Stimulated activated CD4-positive, alpha-beta T cell treated with anti-CD3 and anti-CD28 coated beads, TNF-alpha, amount 100 ng/mL, for 1 hour (primary cell): ENCODE measurements at places on chromosomes 4 and X.
A peak's percentile ranks its signal among the peaks of the same experiment; 100 is the strongest.

GRCh38 chr4:151887031-151887815, 126.4 kb upstream of the GATB start:
- DNase-seq = no peak

- DNase-seq = peak; percentile 2
Observed at GRCh38 chr4:81724925-81725329, 253.2 kb upstream of the RASGEF1B start.

- no peak for DNase-seq
Observed at GRCh38 chr4:42965326-42965725, 72.8 kb downstream of the GRXCR1 start.

GRCh38 chr4:174524242-174524641, 2.0 kb upstream of the HPGD start:
- no peak for DNase-seq

- no peak for DNase-seq
Observed at GRCh38 chr4:84239278-84239845, 259.7 kb downstream of the NKX6-1 start.

- no peak for DNase-seq
Observed at GRCh38 chr4:176090115-176090514, 24.5 kb downstream of the WDR17 start.

DNA sequence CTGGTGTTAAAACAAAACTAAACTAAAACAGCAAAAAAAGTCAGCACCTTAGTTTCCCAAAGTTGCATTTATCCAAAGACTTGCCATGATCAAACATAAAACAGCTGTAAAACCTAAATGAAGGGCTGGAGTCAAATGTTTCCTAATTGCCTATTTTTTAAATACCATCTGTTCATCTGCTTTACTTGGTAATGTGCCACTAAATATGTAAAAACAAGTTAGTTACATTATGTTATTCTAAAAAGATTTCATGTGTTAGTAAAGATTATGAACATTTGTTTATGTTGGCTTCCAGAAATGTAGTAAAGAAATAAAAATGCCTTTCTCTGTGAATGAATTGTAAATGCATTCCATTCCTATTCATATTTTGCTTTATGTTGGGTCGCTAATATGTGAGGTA, 977.8 kb downstream of the FSTL5 start:
- DNase-seq = no peak

GRCh38 chr4:23006756-23007155, 314.0 kb downstream of the GBA3 start:
- no peak for DNase-seq

GRCh38 chr4:154741922-154742850, 1.6 kb upstream of the LRAT start:
- DNase-seq = no peak

- DNase-seq = no peak
Observed at GRCh38 chr4:74423104-74423503, 21.8 kb upstream of the AREG start.

DNA sequence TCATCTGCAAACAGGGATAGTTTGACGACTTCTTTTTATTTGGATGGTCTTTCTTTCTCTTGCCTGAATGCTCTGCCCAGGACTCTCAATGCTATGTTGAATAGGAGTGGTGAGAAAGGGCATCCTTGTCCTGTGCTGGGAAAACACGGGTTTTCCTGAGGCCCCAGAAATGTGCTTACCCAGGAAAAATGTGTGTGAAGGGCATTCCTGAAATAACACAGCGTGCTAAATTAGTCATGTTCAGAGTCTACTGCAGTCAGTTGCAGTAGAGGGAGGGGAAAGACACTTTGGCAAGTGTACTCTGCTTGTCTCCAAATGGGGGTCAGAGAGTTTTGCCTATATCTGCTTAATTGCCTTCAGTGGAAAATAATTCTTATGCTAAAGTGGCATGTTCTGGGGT, 153.9 kb downstream of the CCNG2 start:
- no peak for DNase-seq

- no peak for DNase-seq
Observed at GRCh38 chrX:75547783-75548182, 24.9 kb upstream of the ZDHHC15 start.

- no peak for DNase-seq
Observed at GRCh38 chr4:156999175-156999517, 27.5 kb upstream of the PDGFC start.

DNA sequence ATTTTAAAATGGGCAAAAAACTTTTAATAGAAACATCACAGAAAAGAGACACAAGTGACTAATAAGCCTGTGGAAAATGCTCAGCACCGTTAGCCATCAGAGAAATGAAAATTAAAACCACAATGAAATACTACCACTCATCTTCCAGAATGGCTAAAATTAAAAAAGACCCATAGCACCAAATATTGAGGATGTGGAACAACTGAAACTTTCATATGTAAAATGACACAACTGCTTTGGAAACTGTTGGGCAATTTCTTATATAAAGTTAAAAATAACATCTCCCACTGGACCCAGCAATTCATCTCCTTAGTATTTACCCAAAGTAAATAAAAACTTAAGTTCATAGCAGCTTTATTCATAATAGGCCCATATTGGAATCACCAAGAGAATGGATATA, 94.2 kb downstream of the TENM3 start:
- no peak for DNase-seq

- DNase-seq = no peak
Observed at GRCh38 chr4:72886602-72887001, 182.9 kb downstream of the COX18 start.

GRCh38 chrX:116194649-116195048, 24.1 kb downstream of the AGTR2 start:
- DNase-seq = no peak

- DNase-seq = no peak
Observed at GRCh38 chrX:135384161-135384836, 37.4 kb upstream of the SMIM10L2A start.

DNA sequence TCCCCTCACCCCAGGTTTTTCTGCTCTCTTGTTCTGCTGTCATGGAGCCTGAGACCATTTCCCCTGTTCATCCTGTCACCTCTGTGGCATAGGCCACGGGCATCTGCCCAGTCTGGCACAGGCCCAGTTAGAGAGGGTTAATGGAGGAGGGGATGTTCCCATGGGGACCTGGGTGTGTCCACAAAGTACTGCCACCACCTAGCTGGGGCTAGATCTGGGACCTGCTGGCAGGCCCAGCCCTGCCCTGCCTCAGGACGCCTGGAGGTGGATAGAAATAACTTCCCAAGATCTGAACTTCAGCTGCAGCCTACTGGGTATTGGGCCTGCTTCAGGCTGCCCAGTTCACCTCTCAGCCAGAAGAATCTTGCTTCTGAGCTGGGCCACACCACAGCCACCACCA, 13.5 kb downstream of the EFNB1 start:
- DNase-seq = no peak

GRCh38 chr4:111494471-111494870, 650.8 kb upstream of the FAM241A start:
- DNase-seq = no peak

- no peak for DNase-seq
Observed at GRCh38 chrX:123088331-123088730, 95.7 kb upstream of the GRIA3 start.

- no peak for DNase-seq
Observed at GRCh38 chrX:149003863-149004660, 501.0 kb downstream of the IDS start.

GRCh38 chrX:46327566-46328115, 217.6 kb downstream of the ZNF674 start:
- DNase-seq = no peak

GRCh38 chrX:22037911-22038537, 5.9 kb downstream of the PHEX start:
- DNase-seq = no peak

- no peak for DNase-seq
Observed at GRCh38 chrX:69503228-69503781, 821 bp upstream of the NALF2 start.

- DNase-seq = no peak
Observed at GRCh38 chr4:20248155-20248558, 3.5 kb upstream of the SLIT2 start.

DNA sequence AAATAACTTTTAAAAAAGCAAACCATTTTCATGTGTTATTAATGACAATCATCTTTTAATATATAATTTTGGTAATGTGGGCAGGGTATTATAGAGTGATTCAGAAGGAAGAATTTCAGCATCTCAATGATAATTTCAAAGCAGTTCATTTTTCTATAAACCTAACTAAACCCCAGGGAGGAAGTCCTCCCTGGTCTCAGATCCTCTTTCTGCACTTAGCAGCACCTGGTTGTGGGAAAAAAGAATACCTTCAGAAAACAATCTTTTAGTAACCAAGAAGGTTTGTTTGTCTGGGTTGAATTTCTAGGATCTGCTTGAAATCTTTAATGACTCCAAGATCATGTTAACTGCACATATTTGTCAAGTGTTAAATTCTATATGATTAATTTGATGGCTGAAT, 29.9 kb downstream of the DKK2 start:
- no peak for DNase-seq

DNA sequence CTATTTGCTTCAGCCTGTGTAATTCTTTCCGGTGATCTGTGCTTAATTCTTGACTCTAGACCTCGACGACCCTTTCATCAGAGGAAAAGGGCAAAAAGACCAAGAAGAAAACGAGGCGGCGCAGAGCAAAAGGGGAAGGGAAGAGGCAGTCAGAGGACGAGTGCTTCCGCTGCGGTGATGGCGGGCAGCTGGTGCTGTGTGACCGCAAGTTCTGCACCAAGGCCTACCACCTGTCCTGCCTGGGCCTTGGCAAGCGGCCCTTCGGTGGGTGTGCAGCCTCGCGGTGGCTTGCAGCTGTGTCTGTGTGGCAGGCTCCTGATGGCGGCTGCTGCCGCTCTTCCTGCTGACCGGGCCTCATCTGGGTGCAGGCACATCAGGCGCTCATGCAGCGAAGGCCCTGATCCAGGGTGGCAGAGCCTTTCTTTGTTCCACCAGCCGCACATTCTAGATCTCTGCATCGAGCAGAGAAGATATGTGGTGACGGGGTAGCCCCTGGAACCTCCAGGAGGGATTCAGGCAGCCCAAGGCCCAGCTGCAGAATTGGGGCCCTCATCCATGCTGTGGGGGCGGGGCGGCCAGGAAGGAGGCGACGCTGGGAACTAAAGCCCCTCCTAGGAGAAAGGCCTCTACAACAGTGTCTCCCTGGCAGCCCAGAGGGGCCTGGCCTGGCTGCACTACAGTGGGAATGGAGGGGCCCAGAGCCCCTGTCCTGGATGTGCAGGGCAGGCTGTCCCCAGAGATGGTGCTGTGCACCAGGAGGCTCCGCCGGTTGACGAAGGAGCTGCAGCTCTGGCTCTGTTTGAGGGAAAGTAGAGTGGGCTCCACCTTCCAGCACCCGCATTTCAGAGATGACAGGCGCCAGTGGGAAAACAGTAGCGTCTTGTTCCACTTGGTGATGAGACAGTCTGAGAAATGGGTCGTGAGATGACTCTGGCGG, 32.1 kb downstream of the NELFA start:
- no peak for DNase-seq

DNA sequence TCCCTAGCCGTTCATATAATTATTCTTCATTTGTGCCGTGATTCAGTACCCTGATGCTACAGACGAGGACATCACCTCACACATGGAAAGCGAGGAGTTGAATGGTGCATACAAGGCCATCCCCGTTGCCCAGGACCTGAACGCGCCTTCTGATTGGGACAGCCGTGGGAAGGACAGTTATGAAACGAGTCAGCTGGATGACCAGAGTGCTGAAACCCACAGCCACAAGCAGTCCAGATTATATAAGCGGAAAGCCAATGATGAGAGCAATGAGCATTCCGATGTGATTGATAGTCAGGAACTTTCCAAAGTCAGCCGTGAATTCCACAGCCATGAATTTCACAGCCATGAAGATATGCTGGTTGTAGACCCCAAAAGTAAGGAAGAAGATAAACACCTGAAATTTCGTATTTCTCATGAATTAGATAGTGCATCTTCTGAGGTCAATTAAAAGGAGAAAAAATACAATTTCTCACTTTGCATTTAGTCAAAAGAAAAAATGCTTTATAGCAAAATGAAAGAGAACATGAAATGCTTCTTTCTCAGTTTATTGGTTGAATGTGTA, 7.0 kb downstream of the SPP1 start:
- DNase-seq = no peak

GRCh38 chr4:121728798-121729226, 32.0 kb upstream of the ANXA5 start:
- no peak for DNase-seq

DNA sequence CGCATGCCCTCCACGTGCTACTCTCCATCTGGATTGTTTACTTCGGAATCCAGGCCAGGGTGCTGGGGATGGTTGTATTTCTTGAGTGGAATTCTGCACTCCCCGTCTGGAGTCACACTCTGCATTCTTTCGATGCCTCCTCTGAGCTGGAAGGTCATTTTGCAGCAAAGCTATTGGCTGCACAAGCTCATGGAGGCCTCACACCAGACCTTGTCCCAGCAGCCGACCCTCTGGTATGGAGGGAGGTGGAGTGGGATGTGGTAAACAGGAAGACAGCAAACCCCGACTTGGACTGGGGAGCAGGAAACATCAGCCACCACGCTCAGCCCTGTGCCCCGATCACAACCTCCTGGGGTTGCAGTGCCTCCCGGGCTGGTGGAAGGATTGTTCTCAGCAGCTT, 225.3 kb upstream of the LNX1 start:
- DNase-seq = no peak

DNA sequence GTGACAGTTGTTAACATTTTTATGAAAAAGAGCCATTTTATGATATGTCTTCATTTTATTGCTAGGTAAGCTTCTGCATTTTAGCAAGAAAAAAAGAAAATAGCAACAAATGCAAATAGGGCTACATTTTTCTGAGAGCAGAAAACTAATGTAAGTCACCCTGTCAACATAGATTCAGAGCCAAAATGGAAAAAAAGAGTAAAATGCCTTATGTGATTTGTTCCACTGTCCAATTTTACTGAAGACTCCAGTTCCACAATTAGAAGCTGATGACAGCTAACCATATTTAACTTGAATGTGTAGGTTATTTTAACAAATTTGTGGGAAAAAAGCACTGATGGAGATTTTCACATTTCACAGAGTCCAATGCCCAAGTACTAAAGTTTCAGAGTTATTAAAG, 772.3 kb downstream of the FAT4 start:
- no peak for DNase-seq

DNA sequence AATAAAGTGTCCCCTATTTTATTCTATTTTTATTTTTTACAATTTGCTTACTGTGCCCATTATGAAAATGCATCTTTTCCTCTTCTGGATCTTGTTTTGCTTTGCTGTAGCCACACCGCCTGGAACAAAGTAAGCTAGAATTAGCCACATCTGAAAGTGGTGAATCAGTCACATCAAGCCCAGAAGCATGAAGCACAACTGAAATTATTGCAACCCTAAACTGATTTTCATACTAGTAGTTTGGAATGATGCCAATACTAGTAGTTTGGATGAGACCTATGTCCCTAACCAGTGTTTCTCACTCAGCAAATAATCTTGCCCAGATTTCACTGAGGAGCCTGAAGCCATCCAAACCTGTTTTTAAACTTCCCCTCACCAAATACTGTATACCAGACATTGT, 303.0 kb downstream of the EPHA5 start:
- DNase-seq = no peak

- DNase-seq = no peak
Observed at GRCh38 chrX:6778544-6779503, 243.9 kb upstream of the VCX3A start.

DNA sequence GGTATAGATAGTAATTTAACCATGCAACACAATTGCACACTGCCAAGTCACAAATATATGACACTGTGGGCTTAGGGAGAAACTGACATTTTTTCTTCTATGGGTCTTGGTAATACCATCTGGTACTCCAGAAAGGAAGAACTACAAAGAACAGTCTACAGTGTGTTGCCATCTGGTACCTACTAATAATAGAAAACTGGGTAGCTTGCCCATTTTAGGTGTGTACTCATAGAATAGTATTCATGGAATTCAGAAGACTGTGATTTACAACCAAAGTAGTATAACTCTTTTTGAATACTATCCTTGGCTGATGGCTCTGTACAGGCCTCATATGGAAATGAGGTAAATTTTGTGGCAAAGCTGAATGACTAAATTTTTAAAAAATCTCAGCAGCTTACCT, 132.6 kb upstream of the RPS6KA6 start:
- DNase-seq = no peak
